NCI-H187 (cell line): ENCODE measurements at places on chromosomes 11 and 22.

DNA sequence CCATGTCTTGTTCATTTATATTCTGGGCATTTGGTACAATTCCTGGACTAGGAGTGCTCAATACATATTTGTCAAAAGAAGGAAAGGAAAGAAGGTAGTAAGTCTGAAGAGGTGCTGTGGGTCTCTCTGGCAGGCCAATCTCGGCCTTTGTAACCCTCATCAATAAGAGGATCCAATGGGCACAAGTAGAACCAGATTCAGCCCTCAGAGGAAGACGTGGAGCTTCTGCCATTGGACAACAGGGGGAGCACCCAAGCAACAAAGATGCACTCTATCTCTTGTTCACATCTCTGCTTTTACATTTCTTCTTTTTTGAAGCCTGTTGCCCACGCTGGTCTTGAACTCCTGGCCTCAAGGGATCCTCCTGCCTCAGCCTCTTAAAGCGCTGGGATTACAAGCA, 2.2 kb upstream of the VPS11 start:
- DNase-seq, result no peak

GRCh38 chr11:96578379-96578778, 188.6 kb downstream of the JRKL start:
- no peak for DNase-seq

- DNase-seq, result no peak
Observed at GRCh38 chr11:46229230-46229629, 48.2 kb upstream of the CREB3L1 start.

DNA sequence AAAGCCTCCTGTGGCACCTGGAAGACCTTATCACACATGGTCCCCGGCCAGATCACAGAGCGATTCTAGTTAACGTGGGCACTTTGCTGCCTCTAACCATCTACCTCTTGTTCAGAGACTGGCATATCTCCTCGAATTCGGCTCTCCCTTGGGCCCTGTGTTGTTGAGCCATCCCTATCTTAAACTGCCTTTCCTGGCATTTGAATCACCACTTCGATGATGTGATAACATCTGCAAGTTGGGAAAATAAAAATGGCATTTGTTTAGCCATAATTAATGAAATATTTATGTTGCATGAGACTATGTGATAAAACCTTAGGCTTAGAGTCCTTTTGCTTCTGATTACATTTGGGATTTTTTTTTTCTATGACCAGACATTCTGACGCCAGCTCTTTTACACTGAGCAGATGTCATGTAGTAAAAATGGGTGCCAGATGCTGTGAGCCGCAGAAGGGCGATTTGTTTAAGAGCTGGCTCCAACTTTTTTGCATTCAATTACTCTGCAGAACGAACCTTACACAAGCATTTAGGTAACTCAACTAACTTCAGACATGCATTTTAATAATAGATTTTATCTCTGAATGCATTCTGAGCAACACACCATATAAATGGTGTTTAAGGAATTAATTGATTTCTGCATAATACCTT, 58.5 kb upstream of the PARVA start:
- DNase-seq, result peak; percentile 95

- DNase-seq, result no peak
Observed at GRCh38 chr11:5204787-5205186, 4.3 kb upstream of the OR51V1 start.

GRCh38 chr11:44351006-44351660, 41.2 kb upstream of the ALX4 start:
- DNase-seq, result no peak

DNA sequence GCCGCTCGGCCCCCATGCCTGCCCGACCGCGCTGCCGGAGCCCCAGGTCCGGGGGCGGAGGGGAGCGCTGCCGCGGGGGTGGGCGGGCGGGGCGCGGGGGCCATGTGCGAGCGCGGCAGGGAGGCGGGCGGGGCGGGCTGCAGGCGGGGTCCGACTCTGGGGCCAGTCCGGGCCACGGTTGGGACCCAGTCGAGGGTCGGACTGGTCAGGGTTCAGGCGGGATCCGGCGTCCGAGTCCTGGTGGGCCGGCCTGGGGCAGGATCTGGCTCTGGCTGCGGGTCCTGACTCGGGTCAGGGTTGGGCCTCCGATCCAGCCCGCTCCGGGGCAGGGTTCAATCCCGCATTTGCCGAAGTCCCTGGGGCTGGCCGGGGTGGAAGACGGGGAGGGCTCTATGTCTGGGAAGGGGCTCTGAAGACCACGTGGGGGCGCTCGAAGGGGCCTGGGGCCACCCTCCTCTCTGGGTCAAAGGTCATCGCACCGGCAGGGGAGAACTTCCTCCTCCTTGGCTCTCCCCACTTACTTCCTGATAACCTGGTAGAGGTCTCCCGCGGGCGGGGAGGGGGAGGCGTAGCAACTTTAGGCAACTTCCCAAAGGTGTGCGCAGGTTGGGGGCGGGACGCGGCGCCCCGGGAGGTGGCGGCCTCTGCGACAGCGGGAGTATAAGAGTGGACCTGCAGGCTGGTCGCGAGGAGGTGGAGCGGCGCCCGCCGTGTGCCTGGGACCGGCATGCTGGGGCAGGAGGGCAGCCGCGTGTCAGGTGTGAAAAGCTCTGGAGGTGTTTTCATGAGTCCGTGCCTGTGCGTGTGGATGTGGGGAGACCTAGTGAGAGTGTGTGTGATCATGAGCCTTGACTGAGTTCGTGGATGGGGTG, 603 bp downstream of the ESRRA start:
- DNase-seq, result no peak

DNA sequence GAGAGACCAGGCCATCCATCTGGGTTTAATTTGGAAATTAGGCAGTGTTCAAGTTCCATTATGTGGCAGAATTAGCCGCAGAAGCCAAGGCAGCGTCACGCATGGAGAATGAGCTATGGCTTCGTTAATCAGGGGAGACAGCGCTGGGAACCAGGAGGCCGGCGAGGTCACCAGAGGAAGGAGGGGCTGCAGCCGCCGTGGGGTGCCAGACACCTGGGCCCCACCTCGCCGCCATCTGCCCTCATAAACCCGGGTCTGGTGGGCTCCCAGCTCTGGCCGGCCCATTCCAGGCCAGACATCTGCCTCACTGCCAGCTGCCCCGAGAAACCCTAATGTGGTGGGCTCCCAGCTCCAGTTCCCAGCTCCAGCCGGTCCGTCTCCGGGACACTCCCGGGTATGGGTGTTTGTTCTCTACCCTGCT, 676.9 kb downstream of the BRD1 start:
- DNase-seq, result no peak

DNA sequence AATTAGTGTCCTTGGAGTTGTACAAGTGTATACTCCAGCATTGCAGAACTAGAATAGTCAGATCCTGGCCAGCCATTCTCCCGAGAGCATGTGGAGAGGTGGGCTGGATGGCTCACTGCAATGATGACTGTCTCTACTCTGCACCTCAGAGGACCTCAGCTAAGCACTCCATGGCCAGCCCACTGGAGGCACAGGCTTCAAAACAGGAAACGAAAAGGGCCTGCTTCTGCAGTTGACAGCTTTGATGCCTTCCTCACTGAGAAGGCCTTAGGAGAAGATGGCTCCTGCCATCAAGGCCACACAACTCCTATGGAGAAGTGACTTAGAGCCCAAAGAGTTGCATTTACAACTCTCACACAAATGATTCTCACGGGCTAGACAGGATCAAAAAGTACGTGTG, 9.1 kb downstream of the POLD4 start:
- no peak for DNase-seq

- DNase-seq, result no peak
Observed at GRCh38 chr11:119447664-119448242, 24.8 kb upstream of the THY1 start.

DNA sequence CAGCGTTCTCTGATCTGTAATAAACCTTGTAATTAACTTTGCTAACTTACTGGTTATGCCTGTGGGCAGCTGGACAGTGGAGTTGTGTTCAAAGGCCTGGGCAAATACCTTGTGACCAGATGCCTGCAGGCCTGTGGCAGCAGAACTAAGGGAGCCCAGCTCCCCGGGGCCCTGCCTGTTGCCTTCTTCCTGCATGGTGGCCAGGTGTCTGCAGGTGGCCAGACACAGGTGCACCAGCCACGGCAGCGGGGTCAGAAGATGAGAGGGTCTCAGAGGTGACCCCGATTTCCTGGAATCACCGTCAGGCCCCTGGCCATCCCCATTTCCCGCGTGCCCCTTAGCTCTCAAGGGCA, 127.2 kb downstream of the OSBP2 start:
- no peak for DNase-seq

DNA sequence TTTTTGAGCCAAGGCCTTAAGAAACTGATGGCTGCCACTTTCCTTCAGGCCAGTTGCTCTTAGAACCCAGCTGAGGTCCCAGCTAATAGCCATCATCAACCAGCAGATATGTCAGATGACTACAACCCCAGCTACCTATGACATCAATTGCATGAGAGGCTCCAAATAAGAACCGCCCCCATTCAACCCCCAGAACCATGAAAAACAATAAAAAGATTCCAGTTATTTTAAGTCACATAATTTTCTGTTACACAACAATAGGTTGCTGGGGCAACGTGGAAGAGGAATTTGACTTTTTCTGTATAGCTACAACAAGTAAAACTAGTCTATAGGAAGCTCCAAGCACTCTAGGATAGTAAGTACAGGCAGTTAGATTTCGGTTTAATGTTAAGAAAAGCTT, 216.3 kb upstream of the MTNR1B start:
- no peak for DNase-seq

- no peak for DNase-seq
Observed at GRCh38 chr11:6606471-6607189, 3.1 kb downstream of the ILK start.

DNA sequence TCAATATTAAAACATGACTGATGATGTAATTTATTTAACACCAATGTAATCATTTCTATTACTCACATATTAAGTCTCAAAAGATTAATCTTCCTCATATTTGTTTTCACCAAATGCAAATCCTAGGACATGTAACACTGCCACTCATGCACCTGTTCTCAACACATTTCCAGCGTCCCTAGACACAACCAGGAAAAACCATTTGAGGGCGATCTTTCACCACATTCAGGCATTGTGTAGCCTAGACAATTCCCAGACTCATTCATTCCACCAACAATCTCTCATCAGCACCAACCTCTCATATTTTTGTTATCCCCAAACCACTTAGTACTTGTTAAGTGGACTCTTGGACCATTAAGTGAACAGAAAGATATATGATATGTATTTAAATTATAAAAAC, 66.1 kb downstream of the SLC36A4 start:
- DNase-seq, result peak; percentile 44

GRCh38 chr11:129067454-129067853, 124.7 kb downstream of the ARHGAP32 start:
- DNase-seq, result no peak

DNA sequence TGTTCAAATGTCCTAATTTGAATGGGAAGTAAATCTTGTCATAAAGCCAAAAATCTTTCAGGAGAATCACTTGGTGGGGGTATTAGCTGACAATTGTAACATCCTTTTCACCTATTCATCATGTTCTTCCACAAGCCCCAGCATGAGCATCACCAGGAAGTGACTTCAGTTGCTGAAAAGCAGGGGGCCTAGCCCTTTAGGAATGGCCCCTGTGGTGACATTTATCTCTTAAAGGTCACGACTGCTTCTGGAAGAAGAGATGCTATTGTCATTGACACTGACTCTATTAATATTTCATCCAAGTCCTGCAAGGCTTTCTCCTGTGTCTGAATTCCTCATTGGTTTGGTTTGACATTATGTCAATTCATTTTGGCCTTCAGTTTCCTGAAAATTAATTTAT, 92.6 kb downstream of the OR5AK2 start:
- no peak for DNase-seq

GRCh38 chr22:30289980-30290313, 642 bp upstream of the CASTOR1 start:
- no peak for DNase-seq

GRCh38 chr22:40028098-40028425, 33.3 kb downstream of the FAM83F start:
- DNase-seq, result no peak

DNA sequence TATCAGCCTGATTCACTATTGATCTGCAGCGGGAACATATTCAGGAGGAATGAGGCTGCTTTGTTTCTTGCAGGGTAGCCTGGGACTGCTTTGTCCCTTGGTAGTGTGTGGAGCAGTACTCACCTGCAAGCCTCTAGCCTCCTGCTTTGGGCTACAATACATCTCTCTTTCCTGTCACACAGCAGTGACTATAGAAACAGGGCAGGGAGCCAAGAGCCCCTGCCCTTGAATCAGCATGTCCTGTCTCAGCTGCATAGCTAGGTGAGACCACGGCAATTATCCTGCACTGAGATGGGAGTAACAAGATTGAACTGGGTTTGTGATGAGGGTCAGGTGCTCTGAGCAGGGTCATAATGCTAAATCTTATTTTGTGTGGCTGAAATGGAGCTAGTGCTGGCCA, 191.9 kb downstream of the NELL1 start:
- DNase-seq, result peak; percentile 64

DNA sequence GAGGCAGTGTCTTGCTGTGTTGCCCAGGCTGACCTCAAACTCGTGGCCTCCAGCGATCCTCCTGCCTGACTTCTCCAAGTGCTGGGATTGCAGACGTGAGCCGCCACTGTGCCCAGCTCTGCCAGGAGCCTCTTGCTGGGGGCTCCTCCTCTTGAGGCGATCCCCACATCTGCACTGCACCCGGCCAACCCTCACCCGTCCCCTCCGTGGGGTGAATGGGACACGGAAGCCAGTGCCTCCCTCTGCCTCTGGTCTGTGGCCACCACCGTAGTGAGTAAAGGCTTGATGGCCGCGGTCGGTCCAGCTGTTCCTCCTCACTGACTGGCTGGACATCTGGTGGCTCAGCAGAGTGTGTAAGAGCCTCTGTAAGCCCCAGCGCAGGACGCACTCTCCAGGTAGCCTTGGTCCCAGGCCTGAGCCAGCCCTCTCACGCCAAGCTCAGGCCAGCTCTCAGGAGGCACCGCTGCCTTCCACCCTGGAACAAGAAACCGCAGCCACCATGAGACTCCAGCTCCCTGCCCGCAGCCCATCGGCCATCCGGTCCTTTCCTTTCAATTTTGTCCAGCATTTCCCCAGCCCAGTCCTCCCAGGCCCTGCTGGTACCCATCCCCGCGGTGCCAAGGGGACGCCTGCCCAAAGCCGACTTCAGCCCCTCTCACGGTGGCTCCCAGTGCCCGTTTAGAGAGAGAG, 100.3 kb downstream of the BRD1 start:
- DNase-seq, result no peak

DNA sequence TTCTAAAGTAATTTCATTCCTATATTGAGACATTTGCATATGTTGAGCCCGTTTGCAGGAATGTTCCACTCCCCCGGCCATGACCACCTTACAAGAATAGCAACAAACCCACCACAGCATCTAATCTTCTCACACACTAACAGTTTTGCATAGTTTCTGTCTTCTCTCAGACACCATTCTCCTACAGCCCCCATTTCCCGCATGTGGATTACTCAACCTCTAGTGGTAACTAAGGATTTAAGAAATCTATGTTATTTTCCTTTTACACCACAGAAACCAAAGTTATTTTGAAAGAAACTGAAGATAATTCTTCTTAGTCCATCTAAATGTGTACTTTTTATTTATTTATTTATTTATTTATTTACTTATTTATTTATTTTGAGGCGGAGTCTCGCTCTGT, 2.3 kb downstream of the MS4A4E start:
- DNase-seq, result no peak

GRCh38 chr11:66723693-66724092, 5.3 kb downstream of the SPTBN2 start:
- no peak for DNase-seq

GRCh38 chr11:41982975-41983374, 523.5 kb upstream of the LRRC4C start:
- no peak for DNase-seq

- no peak for DNase-seq
Observed at GRCh38 chr22:24482575-24482974, 12.6 kb upstream of the UPB1 start.

- no peak for DNase-seq
Observed at GRCh38 chr11:122709039-122709760, 53.7 kb downstream of the UBASH3B start.

- DNase-seq, result no peak
Observed at GRCh38 chr11:45671246-45672171, 6.1 kb upstream of the CHST1 start.
